ENCODE measurements at places on chromosomes 3 and 15. TPM values are rescaled to one million over a fixed set of nuclear protein-coding genes. Genes with fewer than 3 reads are reported as not detected.
A peak's percentile ranks its signal among the peaks of the same experiment; 100 is the strongest.

DNA sequence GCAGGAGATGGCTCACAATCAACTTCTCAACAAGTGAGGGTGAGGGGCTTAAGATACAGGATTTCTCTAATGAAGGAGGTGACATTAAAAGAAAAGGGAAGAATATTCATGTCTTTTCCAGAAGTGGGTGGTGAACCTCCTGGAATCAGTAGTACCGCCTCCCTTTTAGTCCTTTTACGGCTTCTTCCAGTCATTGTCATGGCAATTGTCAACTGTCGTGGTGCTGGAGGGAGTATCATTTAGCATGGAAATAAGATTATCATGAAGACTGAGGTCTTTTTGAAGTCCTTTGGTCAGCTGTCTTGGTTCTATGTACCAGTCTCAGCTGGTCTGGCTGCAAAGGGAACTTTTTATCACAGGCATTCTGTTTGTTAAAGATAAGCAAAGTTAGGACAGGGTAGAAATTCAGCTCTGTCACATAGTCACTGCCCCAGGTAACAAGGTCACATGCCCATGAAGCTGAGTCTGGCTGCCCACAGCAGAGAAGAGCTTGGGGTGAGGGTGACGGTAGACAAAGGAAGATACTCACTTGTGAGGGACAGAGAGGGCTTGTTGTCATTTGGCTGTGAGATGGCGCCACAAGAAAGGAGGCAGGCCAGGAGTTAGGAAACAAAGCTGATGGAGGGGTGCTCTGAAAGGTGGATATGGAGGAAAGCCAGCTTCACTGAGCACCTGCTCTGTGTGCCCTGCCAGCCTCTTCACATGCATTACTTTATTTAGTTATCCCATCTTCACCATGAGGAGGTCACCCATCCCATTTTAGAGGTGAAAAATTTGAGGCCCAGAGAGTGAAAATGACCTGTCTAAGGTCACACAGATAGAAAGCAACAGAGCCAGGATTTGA, 228.2 kb upstream of the TRIM42 start:
- no peak for DNase-seq

GRCh38 chr3:128447561-128448013, 19.1 kb downstream of the DNAJB8 start:
- DNase-seq, result no peak

- DNase-seq, result no peak
Observed at GRCh38 chr3:66885326-66886000, 112.6 kb upstream of the KBTBD8 start.

DNA sequence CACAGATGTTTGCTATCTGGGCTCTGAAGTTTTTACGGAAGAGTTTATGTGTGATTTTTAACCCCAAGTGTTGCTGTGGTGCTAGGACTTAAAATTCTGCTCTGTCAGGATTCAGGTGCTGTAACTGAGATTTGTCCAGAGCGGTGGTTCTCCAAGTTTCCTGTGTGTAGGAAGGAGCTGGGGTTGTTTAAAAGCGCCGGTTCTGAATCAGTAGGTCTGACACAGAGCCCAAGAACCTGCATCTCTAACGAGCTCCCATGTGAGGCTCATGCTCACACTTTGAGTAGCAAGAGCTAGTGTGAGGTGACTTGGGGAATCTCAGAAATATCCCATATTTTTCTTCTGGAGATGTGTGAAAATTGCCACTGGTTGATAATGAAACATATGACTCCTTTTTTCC, 325.5 kb downstream of the SATB1 start:
- DNase-seq, result no peak

GRCh38 chr15:70327856-70328678, 230.3 kb upstream of the TLE3 start:
- peak; percentile 8 for DNase-seq

DNA sequence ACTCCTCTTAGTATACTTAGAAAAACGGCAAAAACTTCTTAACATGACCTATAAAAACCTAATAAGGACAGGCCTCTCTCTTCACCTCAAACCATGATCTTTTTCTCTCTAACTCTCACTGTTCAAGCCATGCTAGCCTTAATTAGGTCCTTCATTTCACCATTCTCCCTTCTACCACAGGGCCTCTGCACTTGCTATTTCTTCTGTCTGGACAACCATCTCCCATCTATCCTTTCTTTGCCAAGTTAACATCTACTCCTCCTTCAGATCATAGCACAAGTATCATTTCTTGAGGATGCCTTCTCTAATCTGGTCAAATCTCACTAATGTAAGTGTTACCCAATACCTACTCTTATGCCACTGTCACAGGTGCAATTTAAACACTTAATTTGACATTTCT, 39.1 kb downstream of the TMCC1 start:
- DNase-seq, result no peak

- DNase-seq, result peak; percentile 88
Observed at GRCh38 chr15:74950078-74950908, 6.3 kb downstream of the RPP25 start.

GRCh38 chr3:183980403-183980802, 37.3 kb downstream of the ABCC5 start:
- DNase-seq, result no peak

GRCh38 chr3:170695486-170696064, 109.7 kb upstream of the SLC7A14 start:
- DNase-seq, result no peak

DNA sequence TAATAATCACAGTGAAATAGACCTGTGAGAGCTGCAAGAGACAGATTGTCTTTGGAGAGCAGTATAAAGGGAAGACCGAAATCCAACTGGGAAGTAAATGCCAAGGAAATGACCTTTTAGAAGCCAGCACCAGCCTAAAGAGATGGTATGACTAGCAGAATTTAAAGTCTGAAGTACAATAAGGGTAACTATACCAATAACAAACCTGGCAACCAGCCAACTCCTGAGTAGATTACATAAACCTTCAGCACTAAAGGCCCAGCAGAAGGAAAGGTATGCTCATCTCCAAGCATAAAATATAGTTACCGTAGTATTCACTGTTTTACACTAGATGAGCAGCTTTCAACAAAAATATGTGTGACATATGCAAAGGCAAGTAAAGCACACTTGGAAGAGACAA, 155.1 kb upstream of the SATB1 start:
- no peak for DNase-seq

GRCh38 chr3:2931265-2931664, 178.9 kb downstream of the IL5RA start:
- DNase-seq, result no peak

DNA sequence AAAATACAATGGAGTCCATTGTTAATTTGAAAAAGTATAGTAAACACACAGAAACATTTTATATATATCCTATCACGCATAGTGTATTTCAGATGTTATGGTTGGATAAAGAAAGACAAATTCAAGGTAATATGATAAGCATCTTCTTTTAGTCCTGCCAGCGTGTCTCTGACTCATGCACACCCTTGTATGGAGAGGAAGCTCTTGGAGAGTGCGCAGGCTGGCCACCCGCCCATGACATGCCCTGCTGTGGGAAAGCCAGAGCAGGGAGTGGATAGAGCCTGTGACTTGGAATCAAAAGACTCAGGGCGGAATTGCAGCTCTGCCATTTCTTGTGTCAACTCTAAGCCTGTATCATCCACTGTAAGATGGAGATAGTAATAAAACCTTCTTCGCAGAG, 23.0 kb upstream of the COPG1 start:
- peak; percentile 87 for DNase-seq

USP50 gene
- total RNA-seq, result 1.2 TPM

ANKRD34C gene
- total RNA-seq, result not detected

OR4F6 gene
- total RNA-seq, result not detected

TM6SF1 gene
- not detected for total RNA-seq

BTD gene
- 70.3 TPM for total RNA-seq
